ENCODE measurements at places on chromosomes 6 and 20.
A peak's percentile ranks its signal among the peaks of the same experiment; 100 is the strongest.

GRCh38 chr20:17189976-17190695, 36.7 kb upstream of the PCSK2 start:
- DNase-seq: no peak

GRCh38 chr6:72363844-72364740, 257.8 kb upstream of the KCNQ5 start:
- no peak for DNase-seq

DNA sequence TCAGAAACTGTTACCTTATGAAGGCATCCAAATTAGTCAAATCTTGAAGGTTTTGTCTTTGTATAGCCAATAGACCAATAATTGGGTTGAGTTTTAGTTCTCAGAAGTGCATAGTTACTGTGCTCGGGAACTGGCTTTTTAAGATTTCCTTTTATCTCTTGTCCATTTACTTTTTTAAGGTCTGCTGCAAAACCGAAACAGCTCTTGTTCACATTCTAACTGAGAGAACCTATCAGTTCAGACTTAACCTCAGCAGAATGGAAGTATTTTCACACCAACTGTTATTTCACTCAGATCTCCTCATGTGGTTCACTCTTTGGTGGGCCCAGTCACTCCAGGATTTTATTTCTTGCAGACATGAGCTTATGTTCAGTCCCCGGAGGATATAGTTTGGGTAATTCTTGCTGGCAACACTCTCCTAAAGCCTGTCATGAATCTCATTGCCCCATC, 55.5 kb downstream of the TPBG start:
- DNase-seq: no peak

- DNase-seq: no peak
These were observed 1.1 kb downstream of the EPB41L1 start for GRCh38 chr20:36155629-36155971.

- DNase-seq: no peak
These were observed 86.4 kb upstream of the RIPOR2 start for GRCh38 chr6:25022140-25022553.

DNA sequence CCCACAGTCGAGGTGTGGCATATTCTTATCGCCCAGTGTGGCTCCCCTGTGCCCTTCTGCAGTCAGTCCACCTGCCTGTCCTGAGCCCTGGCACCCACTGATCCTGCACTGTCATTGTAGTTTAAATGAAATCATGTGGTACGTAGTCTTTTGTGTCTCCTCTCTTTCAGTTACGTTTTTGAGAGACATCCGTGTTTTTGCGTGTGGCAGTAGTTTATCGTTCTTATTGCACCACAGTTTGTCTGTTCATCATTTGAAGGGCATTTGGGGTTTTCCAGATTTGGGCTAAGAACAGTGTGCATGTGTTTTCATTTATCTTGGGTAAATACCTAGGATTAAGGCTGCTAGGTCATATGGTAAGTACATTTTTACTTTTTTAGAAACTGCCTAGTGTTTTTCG, 49.3 kb downstream of the SPATA2 start:
- no peak for DNase-seq

GRCh38 chr6:56616967-56617366, 25.7 kb downstream of the DST start:
- no peak for DNase-seq

- DNase-seq: no peak
These were observed 37.3 kb upstream of the SAYSD1 start for GRCh38 chr6:39152262-39152661.

- no peak for DNase-seq
These were observed 143.4 kb upstream of the RPS6KA2 start for GRCh38 chr6:166770216-166771116.

GRCh38 chr20:34452281-34452982, 63.8 kb upstream of the DYNLRB1 start:
- DNase-seq: no peak

GRCh38 chr20:46689754-46690085, 476 bp upstream of the TP53RK start:
- no peak for DNase-seq

- no peak for DNase-seq
These were observed 28.8 kb upstream of the HINT3 start for GRCh38 chr6:125927761-125928160.

DNA sequence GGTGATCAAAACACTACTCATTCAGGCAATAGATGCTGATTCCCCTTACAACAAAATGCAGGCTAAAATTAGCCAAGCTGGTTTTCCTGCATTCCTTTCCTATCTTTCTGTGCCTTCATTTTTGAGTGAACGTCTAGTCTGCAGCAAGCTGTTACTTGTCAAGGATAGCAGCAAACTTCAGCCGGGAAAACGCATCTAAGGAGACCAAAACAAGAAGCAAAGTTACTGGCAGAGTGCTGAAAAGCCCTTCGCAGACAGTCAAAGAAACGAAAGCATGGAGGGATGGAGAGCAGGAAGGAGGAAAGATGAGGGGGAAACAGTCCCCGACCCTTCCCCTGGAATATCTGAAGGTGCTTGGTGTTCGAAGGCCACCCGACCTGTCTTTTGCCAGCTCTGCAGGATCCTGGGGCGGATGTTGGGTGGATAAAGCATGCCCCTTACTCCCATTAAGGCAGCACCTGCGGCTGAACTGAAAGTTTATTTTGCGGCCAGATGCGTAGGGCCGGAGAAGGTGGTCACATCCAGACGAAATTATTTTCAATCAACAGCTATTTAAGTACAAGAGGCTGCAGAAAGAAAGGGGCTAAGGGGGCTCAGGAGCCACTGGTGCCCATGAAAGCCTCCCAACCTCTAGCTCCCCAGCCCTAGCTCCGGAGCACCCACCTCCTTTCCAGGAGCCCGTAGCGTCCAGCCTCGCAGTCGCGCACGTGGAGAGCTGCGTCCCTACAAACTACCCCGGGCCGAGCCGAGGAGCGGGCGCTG, 538 bp downstream of the FERMT1 start:
- peak; percentile 86 for DNase-seq

GRCh38 chr6:166515072-166515810, 71.2 kb downstream of the RAMACL start:
- DNase-seq: peak; percentile 74

DNA sequence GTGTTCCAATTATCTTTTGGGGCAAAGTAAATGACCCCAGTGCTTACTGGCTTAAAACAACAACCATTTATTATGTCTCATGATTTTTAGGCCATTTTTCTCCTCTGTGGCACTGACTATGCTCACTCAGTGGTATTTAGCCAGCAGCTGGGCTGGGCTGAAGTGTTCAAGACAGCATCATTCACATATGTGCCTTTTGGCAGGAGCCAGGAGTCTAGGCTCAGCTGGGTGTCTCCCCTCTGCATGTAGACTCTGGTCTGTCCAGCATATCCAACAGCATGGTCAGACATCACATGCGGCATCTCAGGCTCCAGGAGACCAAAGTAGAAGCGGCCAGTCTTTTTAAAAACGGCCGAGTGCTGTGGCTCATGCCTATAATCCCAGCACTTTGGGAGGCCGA, 120.3 kb upstream of the TOP1 start:
- DNase-seq: no peak

- DNase-seq: no peak
These were observed 202.1 kb upstream of the SNX9 start for GRCh38 chr6:157620944-157621343.

GRCh38 chr6:132515386-132515785, 2.5 kb upstream of the STX7 start:
- DNase-seq: no peak

DNA sequence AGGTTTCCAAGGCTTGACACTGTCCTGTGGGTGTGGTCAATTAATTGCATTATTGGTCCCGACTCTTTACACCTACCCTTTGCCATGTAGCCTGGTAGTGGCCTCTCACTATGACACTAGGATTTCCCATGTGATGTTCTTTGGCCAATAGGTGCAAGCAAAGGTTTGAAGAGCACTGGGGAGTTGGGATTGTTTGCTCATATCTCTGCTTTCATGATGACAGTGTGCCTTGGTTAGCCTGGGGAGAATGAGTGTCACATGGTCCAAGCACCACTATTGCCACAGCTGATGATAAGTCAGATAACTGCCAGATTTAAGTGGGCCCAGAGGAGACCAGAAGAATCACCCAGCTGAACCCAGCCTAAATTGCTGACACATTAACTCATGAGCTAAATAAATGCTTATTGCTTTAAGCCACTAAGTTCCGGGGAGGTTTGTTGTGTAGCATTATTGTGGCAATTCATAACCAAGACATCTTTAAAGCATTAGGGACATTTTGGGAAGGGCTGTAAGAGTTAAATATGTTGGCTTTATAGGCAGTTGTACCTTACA, 17.2 kb upstream of the SCP2D1 start:
- DNase-seq: no peak

All from SHP77 (cell line).